Activated naive CD4-positive, alpha-beta T cell treated with anti-CD3 and anti-CD28 coated beads, Interleukin-2, amount 10 ng/mL, durations not matched to agents 5 hours and 36 hours (primary cell): ENCODE measurements at places on chromosomes 1 and 21. TPM values are rescaled to one million over a fixed set of nuclear protein-coding genes. Genes with fewer than 3 reads are reported as not detected.

Gene TMCC2
- 1.1 TPM for total RNA-seq

Gene MFAP2
- total RNA-seq: not detected

Gene SLC66A1
- total RNA-seq: 6.4 TPM

Gene REN
- total RNA-seq: not detected

Gene METTL18
- total RNA-seq: 13.1 TPM
